ENCODE measurements at places on chromosomes 7 and 10.
A peak's percentile ranks its signal among the peaks of the same experiment; 100 is the strongest.

DNA sequence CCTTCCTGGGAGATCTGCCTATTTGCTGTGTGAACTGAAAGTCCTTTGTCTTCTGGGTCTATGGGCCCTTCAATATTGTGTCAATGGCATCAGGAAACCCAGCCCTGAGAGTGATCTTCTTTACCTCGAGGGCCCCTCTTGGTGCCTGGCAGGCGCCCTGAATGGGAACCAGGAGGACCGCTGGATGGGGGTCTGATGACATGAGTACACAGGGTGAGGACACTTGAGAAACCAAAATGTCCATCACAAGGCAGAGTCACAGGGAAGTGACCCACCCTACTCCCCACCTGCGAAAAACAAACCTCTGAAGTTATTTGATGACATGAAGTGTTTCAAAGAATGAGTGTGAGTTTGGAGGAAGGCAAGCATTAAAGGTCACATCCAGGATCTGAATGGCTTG is 17.3 kb downstream of the SFTPA1 start:
- DNase-seq, result no peak

DNA sequence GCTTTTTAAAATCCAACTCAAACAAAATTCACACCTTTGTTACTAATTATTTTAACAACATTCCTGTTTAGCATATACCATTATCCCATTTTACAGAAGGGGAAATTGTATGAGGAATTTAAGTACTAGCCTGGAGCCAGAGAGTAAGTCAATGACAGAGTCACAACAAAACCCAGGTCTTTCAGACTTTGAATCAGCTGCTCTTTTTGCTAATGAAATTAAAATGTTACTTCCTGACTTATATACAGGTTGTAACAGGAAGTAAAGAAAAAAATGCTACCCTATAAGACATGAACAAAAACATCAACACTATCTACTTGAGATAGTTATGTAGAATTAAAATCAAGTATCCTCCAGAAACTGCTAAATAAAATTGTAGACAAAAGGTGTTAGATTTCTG is 82.6 kb upstream of the ASAH2 start:
- DNase-seq, result no peak

- DNase-seq, result no peak
Measured at GRCh38 chr7:5198741-5199140, 8.7 kb downstream of the WIPI2 start.

DNA sequence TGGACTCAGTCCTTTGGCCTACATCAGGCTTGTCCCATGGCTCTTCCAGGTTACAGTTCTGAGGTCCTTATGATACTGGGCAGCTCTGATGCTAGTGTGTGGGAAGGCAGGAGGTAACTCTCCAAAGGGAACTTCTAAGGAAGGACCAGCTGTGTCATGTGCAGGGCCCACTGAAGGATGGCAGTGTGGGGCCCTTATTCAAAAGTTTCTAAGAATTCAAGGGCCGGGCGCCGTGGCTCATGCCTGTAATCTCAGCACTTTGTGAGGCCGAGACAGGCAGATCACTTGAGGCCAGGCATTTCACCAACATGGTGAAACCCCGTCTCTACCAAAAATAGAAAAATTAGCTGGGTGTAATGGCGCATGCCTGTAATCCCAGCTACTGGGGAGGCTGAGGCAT is 254.2 kb upstream of the HABP2 start:
- no peak for DNase-seq

- DNase-seq, result no peak
Measured at GRCh38 chr7:128902761-128903585, 7.5 kb downstream of the KCP start.

DNA sequence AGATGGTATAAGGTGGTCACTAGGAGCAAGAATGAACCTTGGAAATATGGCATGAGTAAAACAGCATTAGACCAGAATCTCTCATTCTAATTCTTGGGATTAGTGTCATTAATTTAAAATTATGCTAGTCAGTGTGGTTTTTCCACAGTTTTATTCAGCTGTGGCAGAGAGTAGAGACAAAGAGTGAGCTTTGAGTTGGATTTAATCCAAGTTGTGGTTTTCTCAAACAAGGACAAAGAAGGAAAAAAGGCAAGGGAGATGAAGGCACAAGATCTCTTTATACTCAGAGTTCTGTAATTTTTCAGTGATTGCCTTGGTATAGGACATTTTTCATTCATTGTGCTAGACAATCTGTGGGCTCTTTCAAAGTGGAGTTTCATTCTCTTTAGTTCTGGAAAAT is 28.2 kb upstream of the AKAP9 start:
- DNase-seq, result no peak

GRCh38 chr10:52474265-52474664 is 160.2 kb downstream of the DKK1 start:
- no peak for DNase-seq

DNA sequence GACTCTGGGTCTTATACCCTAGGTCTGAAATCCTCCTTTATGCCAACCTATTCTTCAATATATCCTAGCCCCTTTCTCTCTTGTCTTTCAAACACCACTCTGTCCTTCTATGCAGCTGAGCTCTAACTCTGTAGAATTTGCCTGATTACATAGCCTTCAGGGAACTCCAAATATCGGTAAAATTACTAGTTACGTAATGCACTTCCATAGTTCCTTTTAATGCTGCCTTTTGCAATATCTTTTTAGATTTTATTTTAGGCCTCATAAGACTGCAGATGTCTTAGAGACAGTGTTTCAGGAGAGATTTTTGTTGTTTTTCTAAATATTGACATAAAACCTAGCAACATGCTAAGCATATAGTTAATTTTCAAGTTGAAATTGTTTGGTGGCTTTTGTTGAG is 924.8 kb downstream of the CNTNAP2 start:
- DNase-seq, result no peak

- no peak for DNase-seq
Measured at GRCh38 chr10:74121368-74121767, 29.3 kb downstream of the AP3M1 start.

- no peak for DNase-seq
Measured at GRCh38 chr7:88664630-88665233, 94.8 kb upstream of the ZNF804B start.

DNA sequence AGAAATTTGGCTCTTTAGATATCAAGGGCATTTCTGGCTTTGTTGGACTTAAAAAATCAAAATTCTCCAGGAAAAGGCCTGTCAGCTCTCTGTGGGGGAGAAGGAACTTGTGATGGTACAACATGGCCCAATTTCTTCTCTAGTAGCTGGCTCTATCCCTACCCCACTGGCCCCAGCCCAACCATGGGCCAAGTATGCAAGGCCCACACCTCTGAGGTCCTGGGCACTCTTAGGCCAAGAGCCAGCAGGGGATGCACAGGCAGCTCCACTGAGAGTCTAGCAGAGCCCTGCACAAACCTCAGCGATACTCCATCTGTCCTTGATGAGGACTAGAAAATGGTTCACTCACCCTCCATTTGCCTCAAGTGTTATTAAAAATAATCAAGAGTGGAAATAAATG is 261.2 kb downstream of the C7orf25 start:
- DNase-seq, result no peak

GRCh38 chr7:154497751-154498150 is 445.6 kb downstream of the DPP6 start:
- DNase-seq, result no peak

DNA sequence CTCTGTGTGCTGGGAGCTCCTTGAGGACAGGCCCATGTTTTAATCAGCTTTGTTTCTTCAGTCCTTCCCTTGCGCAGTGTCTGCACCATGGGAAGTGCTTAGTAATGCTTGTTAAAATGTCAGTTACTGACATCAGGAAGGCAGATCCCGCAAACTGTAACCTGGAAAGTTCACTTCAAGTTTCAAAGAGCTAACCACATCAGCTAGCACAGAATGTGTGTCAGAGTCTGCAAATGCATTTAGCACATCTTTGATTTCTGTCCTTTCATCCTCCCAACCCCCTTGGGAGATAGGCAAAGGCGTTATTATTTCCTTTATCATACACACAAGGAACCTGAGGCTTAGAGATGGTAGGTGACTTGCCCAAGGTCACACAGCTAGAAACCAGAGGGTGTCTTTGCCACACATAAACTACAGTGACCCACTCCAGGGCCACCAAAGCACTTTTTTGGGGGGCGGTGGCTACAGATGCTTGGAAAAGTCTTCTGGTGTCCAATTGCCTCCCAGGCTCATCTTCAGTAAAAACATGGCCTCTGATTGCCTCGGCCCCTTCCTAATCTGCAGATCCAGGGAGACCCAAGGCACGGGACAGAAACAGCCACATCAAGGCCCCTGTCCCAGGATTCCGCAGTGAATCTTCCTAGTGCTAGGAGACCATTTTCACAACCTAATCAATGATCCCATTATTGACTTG is 116.2 kb upstream of the GPR26 start:
- DNase-seq, result no peak

DNA sequence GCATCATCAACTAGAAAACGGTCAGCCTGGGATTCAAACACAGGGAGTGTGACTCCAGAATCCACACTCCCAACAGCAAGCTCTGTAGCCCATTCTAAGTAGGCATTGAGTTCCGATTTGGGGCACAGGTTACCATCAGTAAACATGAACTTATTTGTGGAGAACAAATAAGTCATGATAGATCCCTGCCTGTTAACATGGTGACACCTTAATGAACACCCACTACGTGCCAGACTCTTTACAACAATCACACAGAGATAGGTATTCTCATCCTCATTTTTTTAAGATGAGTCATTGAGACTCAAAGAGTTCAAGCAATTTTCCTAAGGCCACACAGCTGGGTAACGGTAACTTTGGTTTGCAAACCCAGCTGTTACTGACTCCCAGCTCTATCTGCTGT is 91.5 kb downstream of the LYZL2 start:
- DNase-seq, result no peak

DNA sequence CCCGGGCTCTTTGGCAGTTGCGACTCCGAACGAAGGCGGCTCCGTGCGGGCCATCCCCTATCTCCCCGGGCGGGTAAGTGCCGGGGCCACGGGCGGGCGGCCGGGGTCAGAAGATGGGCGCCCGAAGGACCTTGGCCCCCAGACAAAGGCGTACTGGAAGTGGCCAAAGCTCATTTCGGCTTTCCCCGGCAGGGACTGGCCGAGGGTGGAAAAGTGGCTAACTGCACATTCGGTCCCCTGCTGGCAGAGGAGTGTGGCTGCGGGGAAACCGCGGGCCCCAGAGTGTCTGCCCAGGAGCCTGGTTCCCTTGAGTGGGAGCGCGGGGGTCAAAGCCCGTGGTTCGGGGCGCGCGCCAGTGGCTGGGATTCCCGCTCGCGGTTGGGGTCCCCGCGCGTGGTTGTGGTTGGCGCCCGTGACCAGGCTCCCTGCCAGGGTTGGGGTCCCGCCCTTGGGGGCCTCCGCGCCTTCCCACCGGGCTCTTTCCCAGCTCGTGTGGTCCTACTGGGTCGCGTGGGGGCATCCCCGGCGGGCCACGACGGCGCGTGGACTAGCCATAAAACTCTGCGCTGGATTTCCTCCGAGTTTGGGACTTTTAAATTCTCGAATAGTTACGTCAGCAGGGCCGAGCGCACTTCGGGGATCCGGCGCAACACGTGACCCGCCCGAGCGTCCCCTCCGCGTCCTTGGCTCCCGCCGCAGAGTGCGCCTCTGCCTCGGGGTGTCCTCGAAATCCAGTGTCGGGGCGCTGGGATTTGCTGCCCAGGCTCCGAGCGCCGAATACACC is 124.4 kb downstream of the TACC2 start:
- DNase-seq, result peak; percentile 5

- no peak for DNase-seq
Measured at GRCh38 chr7:116351966-116352365, 141.6 kb downstream of the TES start.

- no peak for DNase-seq
Measured at GRCh38 chr7:127317447-127317961, 64.8 kb upstream of the GRM8 start.

DNA sequence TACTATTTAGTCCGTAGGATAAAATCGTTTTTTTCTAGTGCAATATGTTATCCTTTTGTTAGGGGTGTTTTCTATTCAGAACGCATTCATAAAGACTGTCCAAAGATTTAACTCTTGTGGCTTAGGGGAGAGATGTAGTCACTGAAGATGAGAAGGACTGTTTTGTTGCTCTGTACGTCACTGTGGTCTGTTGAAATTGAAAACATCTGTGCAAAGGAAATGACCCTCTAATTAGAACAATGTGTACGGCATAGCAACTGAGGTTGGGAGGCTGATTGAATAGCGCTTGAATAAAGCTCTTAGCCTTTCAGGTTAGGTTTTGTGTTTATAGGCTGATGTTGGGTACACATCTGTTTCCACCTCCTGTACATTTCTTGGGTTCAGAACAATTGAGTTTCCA is 453.4 kb upstream of the AKR1E2 start:
- peak; percentile 77 for DNase-seq

DNA sequence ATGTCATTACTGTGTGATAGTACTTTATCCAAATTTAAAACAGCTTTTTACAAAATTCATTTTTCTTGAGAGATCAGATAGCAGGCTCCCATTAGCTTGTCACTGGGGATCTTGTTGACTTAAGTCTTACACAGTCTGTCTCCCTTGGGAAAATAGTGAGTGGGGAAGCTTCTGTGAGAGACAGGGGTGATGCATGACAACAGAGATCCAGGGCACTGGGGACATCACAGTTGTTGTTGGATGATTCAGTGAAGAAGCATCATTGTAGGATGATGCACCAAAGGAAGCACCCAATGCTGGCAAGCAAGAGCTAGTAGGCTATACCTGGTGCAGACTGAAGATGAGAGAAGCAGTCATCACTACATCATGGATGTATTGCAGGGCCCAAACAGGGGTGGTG is 284.7 kb downstream of the HDAC9 start:
- no peak for DNase-seq

DNA sequence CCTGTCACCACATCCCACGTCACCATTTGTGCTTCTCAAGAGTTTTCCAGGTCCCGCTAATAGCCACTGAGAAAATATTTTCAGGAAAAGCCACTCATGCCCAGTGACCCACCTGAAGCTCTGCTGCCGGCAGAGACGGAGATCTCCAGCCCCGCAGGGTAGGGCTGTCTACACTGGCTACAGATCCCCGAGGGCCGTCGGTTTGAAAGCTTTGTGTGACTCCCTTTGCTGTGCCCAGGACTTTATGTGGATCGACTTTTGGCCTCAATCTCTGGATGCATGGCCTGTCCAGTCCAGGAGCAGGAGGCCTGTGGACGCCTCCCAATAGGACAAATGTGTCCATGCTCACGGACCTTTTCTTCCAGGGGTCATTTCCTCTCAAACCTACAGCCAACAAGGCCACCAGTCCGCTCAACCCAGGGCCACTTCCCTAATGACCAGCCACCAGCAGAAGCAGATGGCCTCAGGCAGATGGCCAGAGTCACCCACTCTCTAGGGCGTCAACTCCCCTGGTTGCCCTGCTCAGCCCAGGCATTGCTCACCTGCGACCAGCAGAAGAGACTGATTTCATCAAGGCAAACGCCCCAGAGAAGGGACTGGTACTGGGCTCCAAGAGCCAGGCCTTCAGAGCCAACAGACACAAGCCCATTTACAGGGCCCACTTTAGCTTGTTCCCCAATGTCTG is 76.4 kb downstream of the OAT start:
- DNase-seq, result no peak

GRCh38 chr10:20040012-20040411 is 223.8 kb downstream of the PLXDC2 start:
- DNase-seq, result no peak
